ENCODE measurements at places on chromosomes 7 and 10. TPM values are rescaled to one million over a fixed set of nuclear protein-coding genes. Genes with fewer than 3 reads are reported as not detected.
A peak's percentile ranks its signal among the peaks of the same experiment; 100 is the strongest.

DNA sequence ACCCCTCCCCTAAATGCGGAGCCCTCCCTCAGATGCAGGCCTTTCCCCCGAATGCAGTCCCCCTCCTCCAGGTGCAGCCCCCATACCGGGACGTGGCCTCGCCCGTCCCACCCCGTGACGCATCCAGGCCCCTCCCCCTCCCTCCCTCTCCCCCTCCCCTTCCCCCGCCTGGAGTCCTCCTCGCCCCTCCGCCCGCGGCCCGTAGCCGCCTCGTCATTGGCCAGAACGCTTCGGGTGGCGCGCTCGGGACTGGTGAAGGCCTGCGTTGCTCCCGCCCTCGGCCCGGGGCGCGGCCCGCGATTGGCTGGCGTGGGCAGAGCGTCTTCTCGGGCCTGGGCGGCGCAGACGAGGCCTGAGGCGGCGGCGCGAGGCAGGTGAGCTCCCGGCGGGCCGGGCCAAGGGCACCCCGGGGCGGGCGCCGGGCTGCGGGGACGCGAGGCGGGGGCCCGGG is 16.0 kb upstream of the SUN1 start:
- DNase-seq, result peak; percentile 98

- DNase-seq, result peak; percentile 78
Observed at GRCh38 chr7:100132697-100133151, 6.0 kb downstream of the MBLAC1 start.

DNA sequence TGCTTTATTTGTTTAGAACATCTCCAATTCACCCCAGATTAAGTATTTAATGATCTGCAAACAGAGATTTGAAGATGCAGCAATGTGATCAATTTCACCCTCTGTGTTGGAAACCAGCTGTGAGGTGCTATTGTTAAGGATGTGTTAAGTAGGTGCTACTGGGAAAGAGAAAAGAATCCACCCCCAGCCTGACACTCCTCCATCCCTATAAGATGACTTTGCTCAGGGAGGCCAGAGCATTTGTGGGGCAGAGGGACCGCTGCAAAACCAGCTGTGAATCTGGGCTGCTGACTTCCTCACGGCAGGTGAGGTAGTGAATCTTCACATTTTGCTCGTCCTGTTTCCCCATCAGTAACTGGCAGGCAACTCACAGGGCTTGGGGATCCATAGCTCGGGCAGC is 297.5 kb downstream of the GFRA1 start:
- DNase-seq, result no peak

GRCh38 chr10:69956741-69957230 is 95.9 kb upstream of the MACROH2A2 start:
- DNase-seq, result no peak

- no peak for DNase-seq
Observed at GRCh38 chr10:51654918-51655317, 44.5 kb downstream of the CSTF2T start.

DNA sequence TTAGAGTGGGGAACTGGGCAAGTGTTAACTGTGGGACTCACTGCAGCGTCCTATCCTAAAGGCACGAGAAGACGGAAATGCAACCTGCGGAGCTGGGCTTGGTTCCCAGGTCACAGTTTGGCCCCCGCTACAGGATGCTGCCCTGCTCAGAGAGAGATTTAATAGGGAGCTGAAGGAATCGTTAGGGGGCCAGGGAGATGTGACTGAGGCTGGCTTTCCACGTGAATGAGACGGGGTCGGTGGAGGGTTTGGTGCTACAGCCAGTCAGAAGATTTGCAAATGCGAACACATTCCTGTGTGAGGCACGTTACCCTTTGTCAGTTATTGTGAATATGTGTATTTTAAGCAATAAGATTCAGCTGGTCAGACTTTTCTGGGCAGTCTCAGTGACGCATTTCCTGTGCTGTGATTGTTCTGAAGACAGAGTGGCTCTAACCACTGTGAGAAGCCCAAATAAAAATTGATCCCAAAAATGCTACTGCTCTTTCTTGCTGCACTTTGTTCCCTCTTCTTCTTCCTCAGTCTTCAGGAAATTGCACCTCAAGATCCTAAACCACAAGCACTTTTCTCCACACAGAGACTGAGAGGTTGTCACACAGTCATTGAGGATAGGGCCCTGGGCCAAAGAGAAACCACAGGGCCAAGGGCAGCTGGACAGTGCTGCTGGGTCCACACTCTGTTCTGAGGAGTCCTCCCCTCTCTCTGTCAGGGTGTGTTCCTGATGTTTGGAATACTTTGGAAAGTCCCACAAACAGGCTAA is 21.2 kb downstream of the CYP17A1 start:
- DNase-seq, result peak; percentile 68

STK17A gene
- polyA plus RNA-seq, result 43.2 TPM

All from testis (tissue), 5 donors.